ENCODE measurements at places on chromosomes 3 and 15.

DNA sequence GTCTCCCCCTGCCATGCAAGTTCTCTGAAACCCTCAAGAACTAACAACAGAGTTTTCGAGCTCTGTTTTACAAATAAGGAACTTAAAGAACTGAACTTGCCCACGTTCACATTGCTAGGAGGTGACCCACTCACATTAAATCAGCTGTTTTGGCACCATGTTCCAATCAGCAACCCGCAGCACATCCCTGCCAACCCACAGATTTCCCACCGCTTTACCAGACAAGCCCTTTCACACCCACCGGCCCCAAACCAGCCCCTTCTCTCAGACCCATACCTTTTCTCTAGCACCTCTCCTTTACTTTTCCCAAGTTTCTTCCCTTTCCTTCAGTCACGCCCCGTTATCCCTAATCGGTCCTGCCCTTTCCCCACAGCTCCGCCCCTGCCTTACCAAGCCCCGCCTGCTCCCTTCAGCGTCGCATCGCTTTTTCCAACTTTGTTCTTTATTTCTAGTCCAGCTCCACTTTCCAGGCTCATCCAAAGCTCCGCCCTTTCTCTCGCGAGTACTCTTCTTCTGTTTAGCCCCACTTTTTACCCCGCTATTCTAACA is 804 bp upstream of the BRPF1 start:
- DNase-seq = peak; percentile 78

DNA sequence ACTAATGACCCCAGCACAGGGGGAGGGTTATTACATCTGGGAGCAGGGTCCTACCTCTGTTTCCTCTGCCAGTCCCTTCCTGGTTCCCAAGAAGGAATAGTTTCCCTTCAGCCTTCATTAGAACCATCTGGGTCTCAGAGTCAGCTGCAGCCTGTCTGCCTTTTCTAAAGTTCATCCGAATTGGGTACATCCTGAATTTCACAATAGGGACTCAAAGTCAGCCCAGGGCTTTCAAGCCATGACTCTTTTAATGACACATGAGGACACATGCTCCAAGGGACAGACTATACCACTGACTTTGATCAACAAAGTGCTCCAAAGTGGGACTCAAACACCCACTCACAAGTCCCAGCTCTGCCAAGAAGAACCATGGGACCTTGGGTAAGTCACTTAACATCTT is 12.7 kb upstream of the CRABP1 start:
- DNase-seq = no peak

GRCh38 chr3:177337541-177338331 is 140.5 kb upstream of the TBL1XR1 start:
- DNase-seq = no peak

- no peak for DNase-seq
Measured at GRCh38 chr15:101313041-101313761, 18.2 kb upstream of the SNRPA1 start.

DNA sequence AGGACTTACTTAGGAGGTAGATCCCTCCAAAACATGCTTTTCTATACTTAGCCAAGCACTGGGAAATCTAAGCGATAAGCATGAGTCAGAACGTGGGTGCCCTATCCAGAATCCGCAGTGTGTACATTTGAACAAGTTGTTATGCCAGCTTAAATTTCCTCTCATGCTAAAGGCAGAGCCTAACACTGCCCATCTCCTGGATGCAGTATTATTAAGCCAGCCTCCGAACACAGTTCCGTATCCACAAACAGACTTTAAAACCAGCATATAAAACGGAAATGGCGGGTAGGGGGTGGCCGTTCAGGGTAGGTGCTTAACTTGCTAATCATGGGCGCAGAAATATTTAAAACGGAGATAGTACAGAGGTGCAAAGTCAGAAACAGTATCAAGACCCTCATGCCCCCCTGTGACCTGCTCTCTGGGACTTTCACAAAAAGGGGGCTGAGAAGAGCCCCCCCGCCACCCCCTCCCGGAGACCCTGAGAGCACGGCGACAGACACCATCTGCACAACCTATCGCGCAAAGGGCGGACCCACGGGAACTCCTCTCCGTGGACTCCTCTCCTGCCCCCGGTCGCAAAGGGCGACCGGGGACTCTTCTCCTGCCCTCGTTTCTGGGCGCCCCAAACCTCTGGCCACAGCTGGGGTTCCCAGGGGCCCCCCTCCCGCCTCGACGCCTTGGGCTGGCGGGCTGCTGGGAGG is 889 bp upstream of the LRRIQ4 start:
- peak; percentile 35 for DNase-seq

DNA sequence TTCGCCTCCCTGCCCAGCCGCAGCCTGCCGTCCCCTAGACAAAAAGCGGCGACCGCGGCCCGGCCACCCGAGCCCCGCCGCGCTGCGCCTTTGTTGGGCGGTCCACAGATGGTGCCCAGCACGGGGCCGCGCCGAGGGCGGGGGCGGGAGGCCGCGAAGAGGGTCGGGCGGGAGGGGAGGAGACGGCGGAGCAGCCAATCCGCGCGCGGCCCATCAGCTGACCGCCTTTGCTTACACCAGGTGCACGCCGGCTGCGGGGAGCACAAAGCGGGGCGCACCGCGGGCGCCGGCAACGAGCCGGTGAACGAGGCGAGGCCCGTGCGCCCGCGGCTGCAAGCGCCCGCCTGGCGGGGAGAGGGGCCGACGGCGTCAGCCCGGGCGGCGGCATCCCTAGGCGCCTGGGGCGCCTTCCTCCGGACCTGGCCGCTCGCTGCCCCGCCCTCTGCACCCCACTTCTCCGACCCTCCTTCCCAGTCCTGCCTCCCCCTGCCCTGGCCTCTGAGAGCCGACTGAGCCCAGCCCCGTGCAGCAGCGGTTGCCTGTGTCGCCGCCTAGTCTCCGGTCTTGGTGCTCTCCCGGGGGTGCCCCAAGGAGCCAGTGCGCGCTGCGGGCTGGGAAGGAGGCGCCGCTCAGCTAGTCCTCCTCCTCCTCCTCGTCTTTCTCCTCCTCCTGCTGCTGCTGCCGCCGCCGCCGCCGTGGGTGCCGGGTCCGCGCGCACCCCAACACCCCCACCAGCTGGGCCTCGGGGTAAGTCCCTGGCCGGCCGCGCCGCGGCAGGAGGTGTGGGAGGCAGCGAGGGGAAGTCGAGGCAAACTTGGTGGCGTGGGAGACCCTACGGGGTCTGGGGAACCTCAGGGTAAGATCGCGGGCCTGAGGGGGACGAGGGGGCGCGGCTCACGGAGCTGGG is at the start of gene LRRN1:
TSS of gene LRRN1 (plus strand) at position 259 of the 907 bp plus-strand sequence. CDS start 45,211 bp downstream, outside the sequence.
- peak; percentile 87 for DNase-seq

- DNase-seq = no peak
Measured at GRCh38 chr3:157086060-157086750, 73.7 kb downstream of the CCNL1 start.

GRCh38 chr3:24725514-24726255 is 231.0 kb upstream of the THRB start:
- no peak for DNase-seq

DNA sequence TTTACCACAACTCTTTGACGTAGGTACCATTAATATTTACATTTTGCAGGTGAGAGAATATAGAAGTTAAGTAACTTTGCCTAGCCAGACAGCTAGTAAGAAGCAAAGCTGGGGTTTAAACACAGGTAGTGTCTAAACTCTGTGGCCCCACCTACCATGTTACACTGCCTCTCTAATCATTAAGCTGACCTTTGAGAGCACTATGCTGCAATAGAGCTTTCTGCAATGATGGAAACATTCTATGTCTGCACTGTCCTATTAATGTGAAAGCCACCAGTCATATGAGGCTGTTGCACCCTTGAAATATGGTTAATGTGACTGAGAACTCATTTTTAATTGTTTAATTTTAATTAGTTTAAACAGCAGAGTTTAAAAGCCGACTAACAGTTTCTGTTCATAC is 6.3 kb upstream of the RARB start:
- no peak for DNase-seq

DNA sequence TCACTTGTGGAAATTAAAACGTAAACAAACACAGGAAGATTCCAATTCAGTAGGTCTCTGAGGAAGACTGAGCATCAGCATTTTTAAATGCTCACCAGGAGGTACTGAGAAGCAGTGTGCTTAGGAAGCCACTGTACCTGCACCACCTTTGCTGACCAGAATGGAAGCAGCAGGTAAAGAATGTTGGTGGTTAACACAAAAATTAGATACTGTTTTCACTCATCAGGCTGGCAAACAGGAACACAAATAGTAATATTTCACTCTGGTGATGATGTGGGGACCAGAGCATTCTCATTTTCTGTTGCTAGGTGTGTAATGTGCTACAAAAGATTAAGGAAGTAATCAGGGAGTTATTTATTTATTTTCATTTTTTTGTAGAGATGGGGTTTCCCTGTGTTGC is 29.9 kb upstream of the GHSR start:
- DNase-seq = no peak

DNA sequence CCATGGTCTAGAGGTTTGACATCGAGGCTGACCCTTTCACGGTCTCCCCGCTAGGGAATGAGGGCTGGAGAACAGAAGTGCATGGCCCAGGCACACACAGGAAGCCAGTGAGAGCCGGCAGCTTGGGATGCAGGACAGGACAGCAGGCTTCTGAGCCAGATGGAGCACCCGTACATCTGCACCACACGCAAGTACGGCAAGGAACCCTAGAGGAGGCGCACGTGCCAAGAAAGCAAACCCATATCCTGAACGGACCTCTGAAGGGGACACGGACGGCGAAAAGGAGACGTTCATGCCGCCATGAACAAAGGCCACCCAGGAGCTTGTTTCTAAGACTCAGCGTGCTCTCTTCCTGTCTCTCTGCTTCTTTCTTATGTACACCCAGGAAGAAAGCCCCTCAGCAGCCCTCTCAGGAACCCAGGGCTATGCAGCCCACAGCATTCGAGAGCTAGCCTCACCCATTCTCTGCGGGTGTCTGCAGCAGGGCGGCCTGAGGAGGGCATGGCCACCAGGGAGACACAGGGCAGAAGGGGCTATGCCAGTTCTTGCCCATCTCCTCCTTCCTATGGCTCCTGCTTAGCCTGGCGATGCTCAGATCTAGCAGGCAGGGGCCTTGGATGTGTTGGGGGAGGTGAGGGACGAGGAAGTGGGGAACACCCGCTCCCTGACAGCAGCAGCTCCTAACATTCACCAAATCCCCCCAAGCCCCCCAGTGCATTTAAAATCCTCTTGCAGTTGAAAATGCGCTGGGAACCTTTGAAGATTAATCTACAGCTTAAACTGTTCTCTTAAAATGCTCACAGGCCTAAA is 81.3 kb downstream of the PCSK6 start:
- DNase-seq = no peak

DNA sequence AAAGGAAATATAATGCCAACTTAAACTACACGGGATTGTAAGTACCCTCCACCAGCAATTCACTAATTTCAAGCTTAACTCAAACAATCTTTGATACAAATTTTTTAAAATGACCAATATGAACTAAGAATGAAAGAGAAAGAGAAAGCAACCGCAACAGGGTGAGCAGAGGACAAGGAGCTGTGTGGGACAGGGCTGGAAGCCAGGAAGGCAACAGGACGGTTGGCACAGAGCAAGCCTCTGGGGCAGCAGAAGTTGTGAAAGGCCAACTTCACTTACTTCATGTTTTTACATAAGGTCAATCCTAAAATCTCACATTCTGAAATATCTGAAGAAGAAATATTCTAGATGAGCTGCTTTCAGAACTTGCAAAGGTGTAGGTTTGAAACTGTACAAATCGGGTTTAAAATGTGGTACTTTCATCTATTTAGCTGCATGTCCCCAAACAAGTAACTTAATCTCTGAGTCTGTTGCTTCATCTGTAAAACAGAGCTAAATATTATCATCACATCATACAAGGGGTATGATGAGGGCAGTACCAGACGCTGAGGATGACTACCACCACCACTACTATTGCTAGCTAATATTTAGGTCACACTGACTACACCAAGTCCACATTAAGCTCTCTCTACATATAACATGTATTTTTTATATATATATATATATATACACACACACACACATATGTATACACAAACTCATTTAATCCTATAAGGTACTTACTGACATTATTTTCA is 101.7 kb downstream of the IGSF11 start:
- no peak for DNase-seq

- peak; percentile 84 for DNase-seq
Measured at GRCh38 chr3:123090728-123091531, 24.1 kb downstream of the PDIA5 start.

DNA sequence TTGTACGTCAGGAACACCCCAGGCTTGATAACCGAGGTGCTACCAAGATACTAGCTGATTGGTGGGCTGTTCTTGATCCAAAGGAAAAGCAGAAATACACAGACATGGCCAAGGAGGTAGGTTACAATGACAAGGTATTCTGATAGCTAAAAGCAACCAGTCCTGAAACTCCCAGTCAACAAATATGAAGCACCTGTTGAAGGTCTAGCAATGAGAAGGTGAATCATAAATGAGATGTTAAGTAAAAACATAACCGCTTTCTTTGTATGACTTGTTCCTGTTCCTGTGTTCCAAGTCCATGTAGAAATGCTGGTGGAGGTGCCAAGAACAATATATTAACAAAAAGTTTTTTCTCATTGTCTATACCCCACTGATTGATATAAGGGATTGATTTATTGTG is 194.0 kb downstream of the BBX start:
- no peak for DNase-seq

DNA sequence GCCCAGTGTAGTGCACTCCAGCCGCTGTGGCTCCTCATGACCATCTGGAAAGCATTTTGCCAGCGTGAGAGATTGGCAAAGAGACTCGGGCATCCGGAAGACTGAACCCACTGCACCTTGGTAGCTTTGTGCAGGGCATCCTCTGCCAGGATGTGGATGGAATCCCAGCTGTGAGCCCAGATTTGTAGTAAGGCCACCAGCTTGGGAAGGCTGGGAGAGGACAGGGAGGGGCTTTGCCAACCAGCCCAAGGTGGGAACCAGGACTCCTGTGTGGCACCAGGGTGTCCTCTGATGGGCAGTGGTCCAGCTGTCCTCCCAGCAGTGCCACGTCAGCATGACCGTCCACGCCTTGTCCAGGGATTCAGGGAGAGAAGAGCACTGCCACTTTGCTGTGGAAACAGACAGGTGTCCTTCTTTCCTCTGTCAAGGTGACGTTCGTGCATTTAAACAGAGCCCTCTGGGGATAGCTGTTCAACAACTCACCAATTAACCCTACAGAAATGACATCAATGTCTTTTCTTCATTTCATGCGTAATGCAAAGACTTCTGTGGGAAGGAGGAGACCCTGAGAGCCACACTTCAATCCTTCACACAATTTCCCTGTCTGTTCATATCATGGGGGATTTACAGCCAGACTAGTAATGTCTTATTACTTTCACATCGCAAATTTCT is 19.1 kb downstream of the KLF15 start:
- no peak for DNase-seq

- DNase-seq = no peak
Measured at GRCh38 chr3:40432793-40433192, 24.3 kb upstream of the RPL14 start.

- peak; percentile 28 for DNase-seq
Measured at GRCh38 chr15:47742742-47743141, 25.4 kb downstream of the SEMA6D start.

DNA sequence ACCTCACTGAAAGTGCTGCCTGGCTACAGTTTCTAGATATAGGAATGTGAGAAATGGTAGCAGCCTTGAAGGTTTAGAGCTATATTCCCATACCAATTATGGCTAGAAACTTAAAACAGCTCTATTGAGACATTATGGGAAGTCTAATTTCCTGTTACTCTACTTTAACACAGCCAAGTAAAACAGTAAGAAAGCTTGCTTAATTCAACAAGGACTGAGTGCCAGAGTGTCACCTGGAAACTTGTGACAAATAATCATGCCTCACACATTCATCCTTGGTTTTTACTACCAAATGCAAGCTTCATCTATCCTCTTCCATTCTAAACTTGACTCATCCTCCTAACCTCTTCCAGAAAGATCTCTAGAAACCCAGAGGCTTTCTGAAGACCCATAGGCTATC is 41.7 kb downstream of the UBE3A start:
- no peak for DNase-seq
